Substantia nigra (tissue), 51 donors: ENCODE measurements at places on chromosomes 11 and 22.

DNA sequence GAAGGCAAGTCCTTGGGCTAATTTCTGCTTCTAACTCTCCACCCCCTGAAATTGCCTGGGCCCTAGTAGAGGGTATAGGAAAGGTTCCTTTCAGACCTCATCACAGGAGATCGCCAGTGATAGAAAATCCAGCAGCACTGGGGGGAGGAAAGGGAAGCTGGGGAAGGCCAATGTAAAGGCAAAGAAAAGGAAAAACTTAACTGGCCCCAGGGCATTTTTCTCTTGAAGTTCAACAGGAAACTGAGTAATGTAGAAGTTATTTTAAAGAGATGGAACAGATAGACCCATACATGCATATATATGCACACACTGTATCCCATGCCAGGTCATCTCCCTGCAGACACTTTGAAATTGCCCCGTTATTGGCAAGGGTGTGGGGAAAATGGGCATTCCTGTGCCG lies 134.0 kb downstream of the TRIM44 start:
- DNase-seq = no peak

- DNase-seq = no peak
These were observed 12.8 kb downstream of the TBC1D22A start for GRCh38 chr22:46774980-46775849.

DNA sequence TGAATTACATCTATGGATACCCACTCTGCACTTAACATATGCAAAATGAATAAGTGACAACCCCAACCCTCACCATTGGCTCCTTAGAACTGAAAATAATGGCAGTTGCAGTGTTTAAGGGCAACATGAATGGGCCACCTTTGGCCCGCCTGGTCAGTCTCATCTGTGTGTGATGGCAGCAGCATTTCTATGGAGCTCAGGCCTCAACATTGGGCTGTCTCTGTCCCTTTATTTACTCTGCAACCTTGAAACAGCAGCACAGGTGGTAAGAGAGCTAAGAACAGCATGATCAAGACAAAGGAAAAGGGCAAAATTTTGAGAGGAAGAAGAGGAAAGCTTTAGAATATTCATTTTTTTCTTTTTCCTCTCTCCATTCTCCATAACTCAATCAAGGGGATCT lies 38.3 kb upstream of the TMEM135 start:
- no peak for DNase-seq

GRCh38 chr22:36824655-36825054 lies 7.8 kb upstream of the PVALB start:
- no peak for DNase-seq

DNA sequence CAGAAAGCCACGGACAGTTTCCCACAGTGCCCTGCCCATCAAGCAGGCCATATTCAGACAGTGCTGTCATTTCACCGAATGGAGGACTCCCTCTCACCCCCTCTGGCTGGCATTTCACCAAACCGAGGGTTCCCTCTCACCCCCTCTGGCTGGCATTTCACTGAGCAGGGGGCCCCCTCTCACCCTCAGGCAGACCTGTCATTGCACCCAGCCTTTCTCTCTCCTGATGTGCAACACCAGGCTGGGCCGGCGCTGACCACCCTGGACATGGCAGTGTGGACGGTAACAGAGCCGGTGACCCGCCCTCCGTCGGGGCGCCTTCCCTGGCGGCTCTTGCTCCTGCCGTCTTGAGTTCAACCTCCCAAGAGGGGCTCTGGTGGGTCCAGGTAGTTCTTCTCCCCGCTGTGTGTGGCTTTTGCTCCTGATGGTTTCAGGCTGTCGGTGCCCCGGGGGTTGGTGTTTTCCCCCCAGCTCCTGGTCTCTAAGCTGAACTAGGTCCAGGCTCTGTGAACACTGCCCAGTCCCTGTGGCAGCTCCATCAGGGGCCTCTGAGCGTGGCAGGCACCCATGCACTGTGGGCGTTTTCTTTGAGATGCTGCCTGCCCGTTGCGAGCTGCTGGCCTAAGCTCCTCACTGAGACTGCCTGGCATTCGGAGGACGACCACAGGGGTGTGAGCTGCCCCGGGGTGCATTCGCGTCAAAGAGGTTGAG lies 46.9 kb downstream of the SMIM38 start:
- no peak for DNase-seq

GRCh38 chr22:40363059-40363458 lies 7.3 kb upstream of the SGSM3 start:
- no peak for DNase-seq

DNA sequence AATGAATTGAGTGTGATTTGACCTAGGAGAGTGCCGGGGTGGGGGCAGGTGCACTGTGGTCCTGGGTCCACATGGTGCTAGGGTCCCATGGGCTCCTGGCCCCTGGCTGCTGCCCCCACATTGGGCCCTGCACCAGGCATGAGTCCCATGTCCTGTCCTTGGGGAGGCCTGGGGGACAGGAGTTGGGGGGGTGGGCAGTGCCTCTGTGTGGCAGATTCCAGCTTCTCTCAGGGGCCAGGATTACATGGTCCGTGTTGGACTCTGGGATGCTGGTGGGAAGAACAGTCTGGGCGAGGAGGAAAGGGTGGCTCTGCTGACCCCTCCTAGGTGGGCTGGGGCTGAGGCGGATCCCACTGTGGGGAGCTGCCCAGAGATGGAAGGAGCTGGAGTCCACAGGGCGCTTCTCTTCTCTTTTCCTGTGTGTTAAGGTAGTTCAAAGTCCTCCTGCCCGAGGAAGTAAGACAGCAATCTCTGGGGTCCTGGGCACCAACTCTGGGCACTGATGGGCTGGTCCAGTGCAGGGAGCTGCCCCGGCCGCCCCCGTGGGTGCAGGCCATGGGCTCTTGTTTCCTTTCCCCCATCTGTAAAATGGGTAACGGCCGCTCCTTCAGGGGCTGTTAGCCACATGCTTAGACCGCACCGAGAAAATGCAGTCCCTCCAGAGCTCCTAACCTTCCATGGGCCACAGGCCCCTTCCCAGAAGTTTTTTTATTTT lies 19.8 kb downstream of the KCNQ1 start:
- DNase-seq = no peak

- no peak for DNase-seq
These were observed 260.0 kb downstream of the SOX6 start for GRCh38 chr11:16096336-16096735.

DNA sequence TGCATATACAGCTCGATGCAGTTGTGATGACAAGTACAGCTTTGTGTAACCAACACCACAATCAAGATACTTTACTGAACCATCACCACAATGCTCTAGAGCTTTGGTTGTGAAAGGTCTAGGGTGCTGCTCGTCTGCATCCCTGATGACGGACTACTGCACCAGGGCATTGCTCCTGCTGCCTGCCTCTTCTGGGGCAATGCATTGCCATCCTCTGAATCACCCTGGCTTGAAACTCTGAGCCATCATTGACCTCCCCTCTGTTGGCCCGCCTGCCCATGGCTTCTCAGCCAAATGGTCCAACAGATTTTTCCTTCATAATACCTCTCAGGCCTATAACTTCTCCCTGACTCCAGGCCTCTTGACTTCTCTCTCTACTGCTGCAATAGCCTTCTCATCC lies 77.4 kb upstream of the CSNK2A3 start:
- no peak for DNase-seq

DNA sequence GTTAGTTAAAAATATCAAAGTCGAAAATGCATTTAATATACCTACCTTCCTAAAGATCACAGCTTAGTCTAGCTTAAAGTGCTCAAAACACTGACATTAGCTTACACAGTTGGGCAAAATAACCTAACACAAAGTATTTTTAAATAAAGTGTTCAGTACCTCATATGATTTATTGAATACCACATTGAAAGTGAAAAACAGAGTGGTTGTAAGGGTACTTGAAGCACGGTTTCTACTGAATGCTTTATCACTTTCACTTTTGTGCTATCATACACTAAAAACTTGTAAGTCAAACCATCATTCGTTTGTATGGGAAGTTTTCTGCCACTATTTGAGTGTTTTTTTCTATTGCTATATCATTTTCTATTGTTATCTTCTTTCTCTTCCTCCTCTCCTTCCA lies 36.6 kb downstream of the ZBTB44 start:
- DNase-seq = no peak

DNA sequence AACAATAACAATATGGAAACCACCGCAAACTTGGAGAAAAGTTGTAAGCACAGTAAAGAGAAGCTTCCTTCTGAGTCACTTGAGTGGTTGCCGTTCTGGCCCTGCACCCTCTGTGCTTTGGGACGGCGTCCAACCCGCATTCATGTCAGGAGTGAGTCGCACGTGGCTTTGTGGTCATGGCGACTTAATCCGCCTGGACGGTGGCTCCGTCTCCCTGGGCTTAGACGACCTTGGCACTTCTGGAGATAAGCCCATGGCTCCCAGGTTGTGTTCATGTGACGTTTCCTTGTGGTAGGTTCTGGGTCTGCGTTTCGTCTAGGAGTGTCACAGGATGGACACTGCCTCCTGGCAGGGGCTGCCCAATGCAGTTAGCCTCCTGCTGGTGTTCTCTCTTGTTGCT lies 40.5 kb downstream of the TPCN2 start:
- no peak for DNase-seq

DNA sequence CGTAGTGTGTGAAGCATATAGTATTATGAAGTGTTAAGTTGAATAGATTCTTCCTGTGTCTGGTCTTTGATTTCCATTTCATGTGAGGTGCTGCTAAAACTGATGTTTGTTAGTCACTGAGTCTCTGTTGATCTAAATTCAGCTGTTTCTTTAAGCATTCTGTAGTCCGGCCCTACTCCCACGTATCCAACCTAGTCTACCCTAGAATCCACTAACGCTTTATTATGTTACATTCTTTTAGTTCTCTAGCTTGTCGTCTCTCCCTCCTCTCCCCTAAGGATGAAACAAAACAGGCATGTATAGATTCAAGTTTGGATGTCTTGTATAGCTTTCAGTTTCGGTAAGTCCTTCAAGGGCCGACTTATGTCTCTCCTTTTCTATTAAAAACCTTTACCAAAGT lies 4.1 kb downstream of the WEE1 start:
- no peak for DNase-seq

DNA sequence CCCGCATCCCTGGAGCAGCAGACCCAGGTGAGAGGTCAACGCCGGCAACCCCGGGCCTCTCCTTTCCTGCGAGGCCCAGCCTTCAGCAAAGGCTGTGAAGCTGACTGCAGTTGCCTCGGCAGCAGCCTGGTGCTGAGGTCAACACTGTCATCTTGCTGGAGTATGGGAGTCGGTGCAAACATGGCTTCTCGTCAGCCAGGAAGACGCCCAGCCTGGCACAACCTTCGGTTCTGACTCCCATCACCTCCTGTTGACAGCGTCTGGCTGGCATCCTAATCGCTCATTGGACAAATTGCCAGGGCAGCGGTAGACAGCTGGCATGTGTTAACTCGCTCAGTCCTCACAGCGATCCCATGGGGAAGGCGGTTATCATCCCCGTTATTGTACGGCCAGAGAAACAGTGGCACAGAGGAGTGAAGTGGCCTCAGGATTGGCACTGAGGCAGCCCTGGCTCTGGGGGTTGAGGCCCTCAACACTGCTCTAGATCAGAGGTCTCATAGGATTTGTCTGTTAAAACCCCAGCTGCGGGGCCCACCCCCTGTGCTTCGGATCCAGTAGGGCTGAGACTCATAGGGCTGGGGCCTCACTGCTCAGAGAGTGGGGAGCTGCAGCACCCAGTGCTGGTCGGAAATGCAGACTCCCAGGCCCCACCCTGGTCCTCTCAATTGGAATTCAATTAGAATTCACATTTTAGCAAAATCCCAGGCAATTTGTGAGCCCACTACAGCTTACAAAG lies 39.3 kb upstream of the TP53I11 start:
- no peak for DNase-seq

GRCh38 chr11:83971063-83971462 lies 684.9 kb upstream of the CCDC90B start:
- DNase-seq = no peak

GRCh38 chr11:100639140-100639539 lies 47.9 kb upstream of the ARHGAP42 start:
- DNase-seq = no peak

DNA sequence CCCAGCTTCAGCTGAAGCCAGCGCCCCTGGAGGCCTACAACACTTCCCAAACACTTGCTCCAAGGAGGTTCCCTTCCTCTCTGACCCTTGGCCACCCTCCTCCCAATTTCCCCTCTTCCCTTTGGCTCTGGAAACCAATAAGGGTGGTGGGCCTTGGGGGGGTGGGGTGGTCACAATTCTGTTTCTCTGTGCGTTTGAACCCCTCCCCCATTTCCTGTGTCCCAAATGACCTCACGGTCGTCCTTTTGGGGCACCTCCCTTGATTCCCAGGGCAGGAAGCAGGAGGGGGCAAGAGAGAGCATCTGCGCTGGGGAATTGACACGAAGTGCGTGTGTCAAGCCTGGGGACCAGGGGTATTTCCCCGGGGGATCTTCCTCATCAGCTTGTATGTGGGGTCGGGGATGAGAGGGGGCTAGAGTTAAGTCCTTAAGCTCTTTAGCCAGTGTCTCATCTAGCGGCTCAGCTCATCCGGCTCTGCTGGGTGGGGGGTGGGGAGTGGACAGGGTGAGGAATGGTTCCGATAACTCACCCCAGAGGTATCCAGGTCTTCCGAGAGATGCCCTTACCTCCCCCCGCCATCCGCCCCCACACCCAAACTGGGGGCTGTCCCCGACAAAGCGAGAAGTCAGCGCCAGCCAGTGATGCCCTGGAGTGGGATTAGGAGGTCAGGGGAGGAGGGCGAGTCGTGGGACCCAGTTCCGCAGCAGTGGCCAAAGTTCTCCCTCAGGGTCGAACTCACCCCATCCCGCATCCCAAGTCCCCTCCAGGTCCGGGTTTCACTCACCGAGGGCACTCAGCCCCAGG lies 587 bp downstream of the ESAM start:
- DNase-seq = no peak

- no peak for DNase-seq
These were observed 3.3 kb upstream of the TRIM29 start for GRCh38 chr11:120141113-120141767.

DNA sequence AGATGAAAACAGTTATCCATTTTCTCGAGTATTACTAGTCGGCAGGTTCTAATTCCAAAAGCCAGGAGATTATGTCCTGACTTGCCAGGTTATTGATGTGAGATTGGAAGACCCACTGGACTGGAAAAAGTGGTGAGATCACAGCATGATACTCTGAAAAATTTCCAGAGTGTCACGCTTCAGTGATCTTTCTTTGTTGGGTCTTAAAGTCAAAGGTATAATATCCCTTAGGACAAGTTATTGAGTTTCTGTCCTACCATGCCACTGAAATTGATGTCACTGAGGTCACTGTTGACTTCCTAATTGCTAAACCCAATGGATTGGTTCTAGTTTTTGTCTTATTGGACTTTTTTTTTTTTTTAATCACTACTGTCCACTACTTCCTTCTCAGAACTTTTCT lies 104.5 kb upstream of the GRAMD1B start:
- DNase-seq = no peak

GRCh38 chr11:120141768-120142423 lies 4.0 kb upstream of the TRIM29 start:
- no peak for DNase-seq

- peak; percentile 42 for DNase-seq
These were observed 585 bp downstream of the THYN1 start for GRCh38 chr11:134252346-134253187.
